Posterior vena cava (tissue), 2 donors: ENCODE measurements at places on chromosomes 1 and 21.
A peak's percentile ranks its signal among the peaks of the same experiment; 100 is the strongest.

DNA sequence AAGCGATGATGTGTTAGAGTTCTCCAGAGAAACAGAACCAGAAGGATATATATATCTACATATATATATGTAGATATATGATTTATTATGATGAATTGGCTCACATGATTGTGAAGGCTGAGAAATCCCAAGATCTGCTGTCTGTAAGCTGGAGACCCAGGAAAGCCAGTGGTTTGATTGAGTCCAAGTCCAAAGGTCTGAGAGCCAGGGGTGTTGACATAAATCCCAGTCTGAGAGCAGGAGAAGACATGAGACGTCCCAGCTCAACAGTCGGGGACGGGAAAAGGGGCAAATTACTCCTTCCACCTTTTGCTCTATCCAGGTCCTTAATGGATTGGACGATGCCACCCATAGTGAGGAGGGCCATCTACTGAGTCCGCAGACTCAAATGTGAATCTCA lies 126.6 kb downstream of the PRDM2 start:
- DNase-seq, result no peak

DNA sequence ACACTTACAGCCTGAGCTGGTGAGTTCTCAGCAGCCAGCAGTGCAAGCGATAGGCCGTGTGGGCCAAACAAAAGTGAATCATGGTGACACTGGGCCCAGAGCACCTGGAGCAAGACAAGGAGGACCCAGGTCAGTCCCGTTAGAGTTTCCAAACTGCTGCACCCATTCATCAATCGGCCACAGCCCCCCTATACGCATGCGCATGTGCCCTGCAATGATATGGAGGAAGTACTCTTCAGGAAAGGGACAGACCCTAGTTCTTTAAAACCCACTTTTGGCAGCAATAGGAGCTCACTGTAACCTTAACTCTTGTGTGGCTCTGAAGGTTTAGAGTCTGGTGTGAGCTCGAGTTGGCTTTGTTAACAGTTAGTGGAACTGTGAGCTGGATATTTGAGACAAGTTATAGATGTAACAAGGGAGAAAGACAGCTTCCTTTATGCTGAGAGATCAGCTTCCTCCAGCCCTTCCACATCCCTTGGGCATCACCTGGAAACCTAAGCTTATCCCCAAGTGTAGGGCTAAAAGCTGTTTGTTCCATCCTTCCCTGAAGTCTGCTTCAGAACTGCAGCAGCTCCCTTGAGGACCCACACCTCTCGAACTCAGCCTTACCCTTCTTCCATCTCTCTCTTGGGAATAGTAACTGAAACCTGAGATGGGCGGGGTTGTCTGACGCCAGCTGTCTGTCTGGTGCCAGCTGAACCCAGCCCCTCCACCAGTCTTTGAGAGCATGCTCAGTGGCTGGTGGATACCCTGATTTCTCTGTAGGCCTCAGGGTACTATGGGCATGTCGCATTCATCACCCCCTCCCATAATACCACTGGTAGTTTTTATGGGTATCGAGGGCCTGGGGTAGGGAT lies 17.7 kb downstream of the NMNAT1 start:
- no peak for DNase-seq

DNA sequence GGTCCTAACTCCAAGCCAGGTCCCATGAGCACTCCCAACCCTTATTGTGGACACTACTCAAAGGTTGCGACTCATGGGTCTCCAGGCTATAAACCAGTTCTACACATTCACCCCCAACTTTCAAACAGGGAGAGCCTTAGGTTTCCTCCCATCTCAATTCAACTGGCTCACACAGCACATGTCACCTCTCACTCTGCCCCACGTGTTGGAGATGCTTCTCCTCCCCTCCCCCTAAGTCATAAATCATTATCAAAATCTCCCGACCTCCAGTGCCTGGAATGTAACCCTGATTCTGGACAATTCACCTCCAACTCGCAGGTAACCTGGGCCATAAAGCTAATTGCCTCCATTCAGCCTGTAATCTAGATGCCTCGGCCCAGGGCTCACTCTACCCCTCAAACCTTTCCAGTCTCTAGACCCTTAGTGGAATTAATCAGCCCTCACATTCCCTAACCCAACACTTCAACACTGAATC lies 595 bp downstream of the AK2 start:
- DNase-seq, result no peak

- DNase-seq, result no peak
Observed at GRCh38 chr1:116874733-116875249, 34.9 kb upstream of the PTGFRN start.

DNA sequence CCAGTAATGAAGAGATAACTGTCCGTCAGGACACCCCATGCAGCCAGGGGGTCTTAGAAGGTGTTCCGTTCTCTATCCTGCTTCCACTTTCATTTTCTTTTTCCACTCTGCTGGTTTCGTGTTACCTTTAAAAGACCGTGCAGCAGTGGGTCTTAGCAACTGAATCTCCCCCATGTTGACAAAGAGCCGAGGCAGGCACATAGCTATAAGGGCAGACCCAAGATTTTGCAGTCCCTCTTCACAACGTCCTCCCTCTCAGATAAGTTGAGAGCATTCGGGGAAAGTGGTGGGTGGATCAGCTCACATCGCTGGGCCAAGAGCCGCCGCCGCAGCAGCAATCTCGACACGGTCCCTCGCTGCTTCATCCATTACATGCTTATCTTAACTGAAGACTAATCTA lies 355.5 kb downstream of the LMO4 start:
- no peak for DNase-seq

DNA sequence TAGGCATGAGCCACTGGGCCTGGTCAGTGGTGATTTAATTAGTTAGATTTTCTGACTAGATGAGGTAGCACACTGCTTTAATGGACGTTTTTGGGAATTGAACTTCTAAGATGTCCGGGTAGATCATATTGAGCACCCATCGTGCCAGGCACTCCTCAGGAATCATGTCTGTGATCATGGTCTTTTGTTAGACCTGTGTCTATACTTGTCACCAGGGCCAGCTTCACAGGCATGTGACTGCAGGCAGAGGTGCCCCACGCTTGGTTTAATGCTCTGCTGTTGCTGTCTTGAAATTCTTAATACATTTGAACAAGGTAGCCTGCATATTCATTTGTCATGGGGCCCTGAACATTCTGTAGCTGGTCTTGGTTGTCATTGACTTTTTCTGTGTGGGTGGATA lies 19.6 kb downstream of the UBE4B start:
- DNase-seq, result no peak

DNA sequence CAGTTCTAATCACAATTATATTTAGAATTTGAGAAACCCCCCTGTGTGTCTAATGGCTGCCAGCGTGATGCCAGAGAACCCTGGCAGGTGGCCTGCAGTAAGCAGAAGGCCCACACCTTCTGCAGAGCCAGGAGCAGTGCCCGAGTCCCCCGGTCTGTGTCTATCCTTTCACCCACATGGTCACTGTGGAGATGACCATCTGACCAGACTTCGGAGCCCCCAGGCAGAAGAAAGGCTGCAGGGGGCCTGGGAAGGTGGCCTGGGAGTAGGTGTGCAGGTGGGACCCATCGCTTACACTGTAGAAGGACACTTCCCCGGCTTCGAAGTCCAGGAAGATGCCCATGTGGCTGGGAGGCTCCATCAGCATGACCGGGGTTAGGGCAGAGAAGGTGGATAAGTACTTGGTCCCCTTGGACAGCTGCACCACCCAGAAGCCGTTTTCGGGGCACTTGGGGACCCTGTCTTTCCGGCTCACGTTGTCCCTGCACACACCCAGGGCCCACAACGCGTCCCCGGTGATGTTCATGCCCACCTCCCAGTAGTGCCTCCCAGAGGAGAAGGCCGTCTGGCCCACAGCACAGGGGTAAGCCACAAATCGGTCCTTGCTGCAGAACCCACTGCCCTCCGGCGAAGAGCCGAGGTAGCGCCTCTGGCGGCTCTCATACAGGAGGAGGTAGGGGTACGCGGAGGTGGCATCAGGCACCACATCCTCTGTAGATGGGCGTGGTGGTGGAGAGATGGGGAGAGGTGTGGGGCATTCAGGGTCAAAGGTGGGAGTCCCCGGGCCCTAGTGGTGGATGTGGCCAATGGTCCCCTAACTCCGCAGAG lies 1.6 kb upstream of the TRIM11 start:
- peak; percentile 79 for DNase-seq

GRCh38 chr1:16396591-16396990 lies 29.5 kb downstream of the SZRD1 start:
- DNase-seq, result no peak

DNA sequence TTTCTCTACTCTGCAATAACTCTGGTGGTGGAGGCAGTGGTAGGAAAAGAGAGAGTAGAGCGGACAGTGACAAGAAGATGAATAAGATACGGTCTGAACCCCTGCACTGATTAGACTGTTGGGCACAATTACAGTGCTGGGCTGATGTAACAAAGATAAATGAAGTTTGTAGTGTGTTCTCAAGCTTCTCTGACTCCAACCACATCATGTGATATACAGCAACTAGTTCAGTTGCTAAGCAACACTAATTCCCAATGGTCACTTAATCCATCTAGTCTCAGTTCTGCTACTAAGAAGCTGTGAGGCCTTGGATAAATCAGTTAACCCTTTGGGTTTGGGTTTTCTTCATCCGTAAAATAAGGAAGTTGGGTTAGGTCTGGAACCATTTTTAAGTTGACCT lies 17.3 kb downstream of the DDR2 start:
- DNase-seq, result no peak

DNA sequence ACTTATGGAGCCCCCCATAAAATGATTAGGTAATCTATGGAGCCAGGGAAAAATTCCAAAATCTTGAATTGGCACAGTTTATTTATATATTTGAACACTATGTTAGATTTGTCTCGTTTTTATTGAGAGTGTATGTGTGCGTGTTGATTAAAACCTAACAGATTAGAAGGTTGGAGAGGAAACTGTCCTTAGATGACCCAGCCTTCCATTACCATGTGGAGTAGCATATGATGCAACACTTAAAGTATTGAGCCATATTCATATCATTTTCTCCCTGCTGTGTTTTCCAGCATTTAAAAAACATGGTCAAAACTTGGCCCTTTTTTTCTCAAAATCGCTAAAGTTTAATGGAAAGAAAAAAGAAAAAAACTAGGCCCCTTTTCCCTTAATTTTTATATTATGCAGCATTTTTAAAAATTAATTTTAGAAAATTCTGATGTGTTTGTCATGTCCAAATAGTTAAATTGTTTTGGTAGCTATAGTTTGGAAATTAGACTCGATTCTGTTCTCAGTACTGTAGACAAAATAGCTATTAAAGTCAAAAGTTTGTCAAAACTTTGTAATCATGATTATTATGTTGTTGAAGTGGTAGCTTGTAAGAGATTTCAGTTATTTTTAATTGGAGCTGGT lies 2.3 kb downstream of the LRRC8D start:
- no peak for DNase-seq

DNA sequence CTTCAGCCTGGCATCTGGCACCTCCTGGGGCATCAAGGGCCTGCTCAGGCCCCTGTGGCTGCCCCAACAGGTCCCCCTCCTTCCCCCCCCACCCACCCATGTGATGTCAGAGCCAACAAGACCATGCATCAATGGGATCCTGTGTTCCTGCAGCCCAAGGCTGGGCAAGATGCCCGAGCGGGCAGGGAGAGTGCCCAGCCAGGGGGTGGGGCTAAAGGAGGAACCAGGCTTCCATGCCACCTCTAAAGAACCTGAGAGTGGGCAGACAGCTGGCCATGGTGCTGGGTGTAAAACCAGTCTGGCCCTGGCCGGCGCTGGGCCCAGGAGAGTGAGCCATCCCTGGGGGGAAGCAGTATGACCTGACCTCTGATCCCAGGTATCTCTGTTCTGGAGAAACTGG lies 7.6 kb downstream of the COL16A1 start:
- DNase-seq, result no peak

DNA sequence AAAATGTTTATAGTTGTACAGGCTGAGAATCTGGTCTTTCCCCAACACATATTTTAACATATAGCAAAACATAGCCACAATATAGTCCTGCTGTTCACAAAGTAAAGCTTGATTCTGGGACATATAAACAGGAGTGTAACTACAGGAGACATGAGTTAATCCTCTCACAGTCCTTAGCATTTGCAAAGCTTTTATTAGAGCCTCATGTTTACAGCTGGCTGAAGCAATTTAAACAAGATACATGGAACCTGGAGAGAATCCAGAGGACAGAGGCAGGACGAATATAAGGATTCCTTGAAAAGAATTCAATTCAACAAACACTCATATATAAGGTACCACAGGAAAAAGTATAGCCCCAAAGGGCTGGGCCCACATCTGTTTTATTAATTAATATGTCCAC lies 163.4 kb downstream of the ADGRL4 start:
- no peak for DNase-seq

GRCh38 chr1:177368255-177368654 lies 197.5 kb downstream of the BRINP2 start:
- DNase-seq, result no peak

GRCh38 chr1:95770581-95770980 lies 536.6 kb downstream of the RWDD3 start:
- no peak for DNase-seq

GRCh38 chr1:63718541-63718970 lies 55.3 kb upstream of the ROR1 start:
- no peak for DNase-seq

- no peak for DNase-seq
Observed at GRCh38 chr1:99239690-99240089, 24.6 kb upstream of the PLPPR4 start.

- no peak for DNase-seq
Observed at GRCh38 chr1:232932486-232933425, 17.7 kb upstream of the NTPCR start.

- DNase-seq, result peak; percentile 86
Observed at GRCh38 chr1:5991381-5992025, 722 bp downstream of the NPHP4 start.

- DNase-seq, result no peak
Observed at GRCh38 chr1:1510912-1511532, 940 bp upstream of the ATAD3A start.

GRCh38 chr1:207021876-207022596 lies 10.5 kb downstream of the C1orf116 start:
- DNase-seq, result no peak

GRCh38 chr1:43363283-43363934 lies 4.4 kb downstream of the ELOVL1 start:
- no peak for DNase-seq

DNA sequence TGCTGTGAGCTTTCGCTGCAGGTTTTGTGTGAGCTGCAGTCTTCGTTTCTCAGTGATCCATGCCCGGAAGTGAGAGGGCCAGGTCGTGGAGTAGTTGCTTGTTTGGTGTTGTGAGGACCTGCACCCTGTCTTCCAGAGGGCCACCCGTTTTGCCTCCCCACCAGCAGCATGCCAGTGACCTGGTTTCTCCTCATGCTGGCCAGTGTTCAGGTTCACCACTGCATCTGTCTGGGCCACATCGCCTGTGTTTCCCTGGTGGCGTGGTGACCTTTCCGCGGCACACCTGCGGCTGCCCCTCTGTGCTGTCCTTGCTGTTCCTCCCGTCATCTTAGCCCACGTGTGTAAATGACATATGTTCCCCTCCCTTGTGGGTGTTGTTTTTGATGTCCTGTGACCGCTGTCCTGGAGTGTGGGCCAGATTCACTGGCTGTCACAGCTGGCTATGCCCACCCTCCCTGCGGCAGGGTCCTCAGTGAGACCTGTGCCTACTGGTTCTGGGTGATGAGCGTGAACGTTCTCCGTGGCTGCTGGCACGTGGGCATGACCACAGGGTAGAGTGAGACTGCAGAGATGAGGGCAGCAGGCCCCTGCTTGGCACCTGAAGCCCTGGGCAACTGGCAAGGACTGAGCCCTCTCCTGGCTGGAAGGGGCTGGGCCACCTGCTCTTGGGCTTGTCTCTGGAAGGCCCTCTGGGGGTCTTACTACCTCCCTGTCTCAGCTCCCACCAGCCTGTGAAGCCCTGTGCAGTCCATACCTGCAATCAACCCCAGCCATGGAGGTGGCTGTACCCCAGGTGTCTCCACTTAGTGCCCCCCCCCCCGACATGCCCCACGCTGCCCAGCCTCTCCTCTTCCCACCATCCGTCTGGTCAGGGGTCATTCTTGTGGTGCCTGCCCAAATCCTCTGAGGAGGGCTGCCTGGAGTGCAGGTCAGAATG lies 7.3 kb downstream of the IBA57 start:
- peak; percentile 62 for DNase-seq
